Panc1 (cell line): ENCODE measurements at places on chromosomes 5 and 9.

DNA sequence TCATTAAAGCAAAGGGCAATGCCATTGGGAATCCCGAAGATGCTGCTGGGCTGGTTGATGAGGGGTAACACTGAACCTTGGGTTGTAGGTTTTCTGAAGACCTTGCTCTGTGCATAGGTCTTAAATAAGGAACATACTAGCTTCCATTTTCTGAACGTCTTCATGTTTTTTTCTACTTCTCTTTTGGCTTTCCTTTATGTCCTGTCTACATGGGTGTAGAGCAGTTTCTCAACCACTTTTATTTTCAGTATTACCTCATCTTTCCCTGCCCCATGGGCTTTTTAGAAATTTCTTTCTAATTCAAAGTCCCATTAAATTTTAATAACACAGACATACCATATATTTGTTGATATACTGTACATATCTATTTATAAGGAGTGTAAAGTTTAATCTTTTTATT is at the start of gene IFNA14:
IFNA14 (minus strand) TSS at position 95 of the 400 bp plus-strand sequence; CDS start at position 25, 70 bp downstream.
- DNase-seq = no peak

DNA sequence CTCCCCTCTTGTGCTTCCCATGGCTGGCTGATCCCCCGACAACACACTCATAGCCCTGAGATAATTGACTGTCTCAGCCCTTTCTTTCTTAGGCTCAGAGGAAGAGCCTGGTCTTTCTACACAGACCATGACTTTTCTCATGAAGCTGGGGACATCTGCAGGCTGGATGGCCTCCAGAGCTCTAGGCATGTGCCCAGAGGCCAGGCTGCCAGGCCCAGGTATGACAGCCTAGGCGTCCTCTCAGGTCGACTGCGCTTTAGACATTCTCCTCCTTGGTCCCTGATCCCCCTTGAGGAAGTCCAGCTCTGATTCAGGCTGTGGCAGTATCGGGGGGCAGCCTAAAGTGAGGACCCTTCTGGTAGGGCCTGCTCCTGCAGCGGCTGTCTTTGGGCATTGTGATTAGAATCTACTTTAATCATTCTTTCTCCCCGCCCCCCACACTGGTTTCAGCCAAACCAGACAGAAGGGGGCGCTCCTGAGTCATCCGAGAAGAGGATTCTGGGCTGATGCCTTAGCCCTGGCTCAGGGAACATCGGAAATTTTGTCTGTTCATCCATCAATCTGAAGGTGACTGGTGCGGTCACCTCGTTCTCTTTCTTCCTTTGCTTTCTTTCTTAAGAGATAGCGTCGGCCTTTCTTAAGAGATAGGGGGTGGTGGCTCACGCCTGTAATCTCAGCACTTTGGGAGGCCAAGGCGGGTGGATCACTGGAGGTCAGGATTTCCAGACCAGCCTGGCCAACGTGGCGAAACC is 66.5 kb upstream of the HSPA9 start:
- peak; percentile 27 for DNase-seq

- DNase-seq = no peak
Observed at GRCh38 chr5:104533498-104533897, 970.9 kb upstream of the NUDT12 start.

- DNase-seq = no peak
Observed at GRCh38 chr9:27527702-27528075, 1.9 kb downstream of the MOB3B start.

GRCh38 chr5:81909677-81910076 is 62.1 kb upstream of the ATG10 start:
- no peak for DNase-seq

DNA sequence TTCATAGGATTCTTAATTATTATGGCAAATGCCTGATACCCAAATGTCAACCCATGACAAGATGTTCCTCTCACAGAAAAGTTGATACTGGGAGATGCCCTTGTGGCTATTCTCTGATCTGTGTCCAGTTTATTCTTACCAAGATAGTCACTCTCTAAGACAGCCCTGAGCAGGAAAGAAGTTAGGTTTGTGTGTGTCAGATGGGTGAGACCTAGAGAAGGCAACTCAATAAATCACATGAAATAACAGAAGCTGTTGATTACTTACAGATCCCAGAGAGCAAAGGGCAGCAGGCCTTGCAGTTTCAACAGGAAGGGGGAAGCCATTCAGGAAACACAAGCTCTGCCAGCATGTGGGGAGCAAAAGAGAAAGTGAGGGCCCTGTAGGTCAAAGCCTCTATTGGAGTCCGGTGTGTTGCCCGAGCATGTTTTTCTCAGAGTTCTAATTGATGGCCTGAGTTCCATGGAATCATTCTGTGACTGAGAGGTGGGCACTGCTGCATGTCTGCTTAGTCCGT is 1193.7 kb upstream of the CDH18 start:
- DNase-seq = no peak

GRCh38 chr9:69207503-69207902 is 33.4 kb downstream of the TJP2 start:
- DNase-seq = no peak

DNA sequence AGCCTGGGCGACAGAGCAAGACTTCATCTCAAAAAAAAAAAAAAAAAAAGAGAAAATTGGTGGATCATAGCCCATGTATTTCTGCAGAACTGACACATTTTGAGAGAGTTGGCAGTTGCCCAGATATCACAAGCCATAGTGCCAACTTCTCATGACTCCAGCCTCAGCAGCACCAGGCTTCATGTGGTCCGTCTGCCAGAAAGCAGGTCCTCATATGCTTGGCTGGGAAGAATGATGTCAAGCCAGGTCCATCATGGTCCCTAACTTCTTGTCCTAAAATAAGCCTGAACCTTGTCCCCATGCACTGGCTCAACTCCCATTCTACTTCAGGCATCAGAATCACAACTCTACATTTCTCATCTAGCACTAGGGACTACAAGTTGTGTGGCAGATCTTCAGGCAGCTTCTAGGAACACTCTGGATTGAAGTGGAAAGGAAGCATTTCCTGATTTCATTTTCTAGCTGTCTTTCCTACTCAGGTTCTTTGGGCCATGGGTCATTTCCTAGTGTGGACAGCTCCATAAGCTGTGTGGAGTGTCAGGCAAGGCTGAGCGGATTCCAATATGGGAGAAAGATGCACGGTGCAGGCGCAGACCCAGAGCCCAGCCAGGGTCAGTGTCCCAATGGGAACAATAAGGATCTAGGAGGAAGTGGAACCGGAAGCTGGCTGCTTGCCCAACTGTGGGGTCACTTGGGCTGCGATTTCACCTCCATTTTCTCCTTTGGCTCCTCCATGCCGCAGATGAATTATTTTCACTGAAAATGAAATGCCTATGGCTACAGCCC is 90.1 kb downstream of the LMNB1 start:
- no peak for DNase-seq

DNA sequence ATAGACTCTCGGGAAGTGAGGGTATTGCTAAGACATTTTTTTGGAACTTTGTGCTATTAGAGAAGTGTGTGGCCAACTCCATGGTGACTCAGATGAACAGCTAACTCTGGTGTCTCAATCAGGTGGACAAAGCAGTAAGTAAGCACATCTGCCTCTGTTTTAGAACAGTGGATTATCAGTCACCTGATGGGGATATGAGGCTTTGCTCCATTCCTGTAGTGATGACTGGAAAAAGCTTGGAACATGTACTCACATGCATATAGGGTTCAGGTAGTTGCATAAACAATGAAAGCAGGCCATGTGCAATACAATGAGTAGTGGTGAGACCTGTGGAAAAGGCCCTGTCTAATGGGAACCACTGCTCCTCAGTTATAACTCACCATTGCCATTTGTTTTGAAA is 168.2 kb upstream of the FBN2 start:
- DNase-seq = no peak

DNA sequence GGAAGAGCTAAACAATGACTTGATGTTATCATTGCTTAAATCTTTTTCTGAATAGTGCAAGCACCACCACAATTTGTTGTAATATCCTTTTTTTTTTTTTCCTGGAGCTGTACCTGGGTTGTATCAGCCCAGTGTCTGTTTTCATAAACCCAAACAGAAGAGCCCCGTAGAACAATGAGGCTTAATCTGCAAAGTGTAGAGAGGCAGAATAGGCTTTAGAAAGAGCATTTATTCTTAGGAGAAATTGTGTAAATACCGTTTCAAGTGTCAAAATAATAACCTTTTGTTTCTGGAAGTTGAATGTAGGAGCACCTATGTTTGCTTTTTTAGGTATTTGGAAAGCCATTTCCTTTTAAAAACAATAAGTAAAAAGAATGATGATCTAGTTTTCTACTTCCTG is 26.4 kb downstream of the RGS7BP start:
- no peak for DNase-seq

DNA sequence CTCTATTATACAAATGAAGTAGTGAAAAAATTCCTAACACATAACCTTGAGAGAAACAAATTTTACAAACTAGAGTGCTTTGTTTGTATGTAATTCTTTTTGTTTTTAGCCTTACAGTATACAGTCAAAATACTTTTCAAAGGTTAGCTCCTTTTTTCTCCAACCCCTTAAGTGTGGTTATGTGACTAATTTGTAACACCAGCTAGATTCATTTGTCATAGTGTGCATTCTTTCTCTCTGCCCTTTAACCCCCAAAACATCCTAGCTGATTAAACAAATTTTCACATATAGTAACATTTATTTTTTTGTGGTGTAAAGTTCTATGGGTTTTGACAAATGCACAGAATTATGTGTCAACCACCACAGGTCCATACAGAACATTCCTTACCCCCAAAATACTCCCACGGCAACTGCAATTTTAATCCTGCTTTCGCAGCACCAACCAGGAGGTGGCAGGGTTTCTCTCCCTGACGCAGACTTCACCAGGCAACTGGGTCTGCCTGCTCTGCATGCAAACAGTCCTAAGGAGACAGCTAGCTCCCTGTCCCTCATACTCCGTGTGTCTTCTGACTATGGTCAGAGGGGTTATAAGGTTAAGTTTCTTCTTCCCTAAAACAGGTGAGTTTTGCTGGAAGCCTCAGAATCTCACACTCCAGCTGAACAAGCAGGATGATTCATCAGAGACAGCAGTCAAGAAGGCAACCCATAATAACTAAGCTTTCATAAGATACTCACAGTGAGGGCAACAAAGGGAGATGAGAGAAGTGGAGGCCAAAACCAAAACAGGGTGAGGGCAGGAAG is 44.5 kb upstream of the NR5A1 start:
- DNase-seq = peak; percentile 25
